ENCODE measurements at places on chromosomes 6 and 20. TPM values are rescaled to one million over a fixed set of nuclear protein-coding genes. Genes with fewer than 3 reads are reported as not detected.

DNA sequence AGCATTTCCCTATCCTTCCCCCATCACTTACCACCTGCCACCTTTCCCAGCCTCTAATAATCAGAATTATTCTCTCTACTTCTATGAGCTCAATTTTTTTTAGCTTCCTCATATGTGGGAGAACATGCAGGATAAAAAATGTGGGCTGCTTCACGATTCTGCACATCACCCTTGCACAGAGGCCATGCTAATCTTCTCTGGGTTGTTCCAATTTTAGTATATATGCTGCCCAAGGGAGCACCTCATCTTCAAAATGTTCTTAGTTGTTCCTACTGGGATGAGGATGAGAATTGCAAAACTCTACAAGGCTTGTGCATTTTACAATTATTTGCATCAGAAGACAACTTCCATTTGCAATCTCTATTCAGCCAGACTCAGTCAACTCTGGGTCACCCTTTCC is 58.1 kb downstream of the LAMA4 start:
- no peak for DNase-seq

DNA sequence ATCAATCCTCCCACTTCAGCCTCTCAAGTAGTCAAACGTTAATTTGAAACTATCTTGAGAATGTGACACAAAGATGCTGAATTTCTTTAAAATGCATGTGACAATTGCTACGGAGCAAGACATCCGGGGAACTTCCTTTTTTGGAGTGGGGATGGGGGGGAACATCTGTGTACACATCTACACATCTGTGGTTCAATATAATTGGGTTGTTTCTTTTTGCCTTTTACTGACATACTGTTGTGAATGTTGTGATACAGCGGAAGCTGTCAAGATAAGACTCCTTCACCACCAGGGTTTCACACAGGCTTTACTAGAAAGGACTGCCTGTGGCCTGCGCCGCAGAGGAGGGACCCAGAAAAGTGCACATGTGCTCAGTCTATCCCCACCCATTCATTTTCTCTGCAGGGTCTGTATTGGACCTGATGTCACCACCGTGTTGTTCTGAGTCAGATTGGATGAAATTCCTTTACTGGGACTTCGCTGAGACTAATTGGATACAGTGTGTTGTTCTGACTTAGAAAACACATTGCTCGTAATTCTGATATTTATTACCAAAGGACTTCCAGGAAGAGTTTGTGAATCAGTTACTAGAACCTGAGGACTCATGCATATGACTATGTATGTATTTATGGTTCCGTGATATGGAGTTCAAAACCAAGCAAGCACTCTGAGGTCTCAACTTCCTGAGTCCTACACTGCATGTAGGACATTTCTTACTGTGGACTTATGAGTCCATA is 98.7 kb upstream of the SGK1 start:
- DNase-seq, result no peak

GRCh38 chr6:161066511-161066910 is 74.9 kb downstream of the MAP3K4 start:
- no peak for DNase-seq

GRCh38 chr6:147204060-147204785 is at the start of gene STXBP5:
Gene STXBP5 (plus strand): TSS chr6:147204417. CDS start chr6:147204533, 116 bp downstream.
- peak; percentile 73 for DNase-seq

- DNase-seq, result no peak
Measured at GRCh38 chr6:103983860-103984259, 875.9 kb downstream of the HACE1 start.

- no peak for DNase-seq
Measured at GRCh38 chr6:707576-708236, 14.8 kb upstream of the EXOC2 start.

DNA sequence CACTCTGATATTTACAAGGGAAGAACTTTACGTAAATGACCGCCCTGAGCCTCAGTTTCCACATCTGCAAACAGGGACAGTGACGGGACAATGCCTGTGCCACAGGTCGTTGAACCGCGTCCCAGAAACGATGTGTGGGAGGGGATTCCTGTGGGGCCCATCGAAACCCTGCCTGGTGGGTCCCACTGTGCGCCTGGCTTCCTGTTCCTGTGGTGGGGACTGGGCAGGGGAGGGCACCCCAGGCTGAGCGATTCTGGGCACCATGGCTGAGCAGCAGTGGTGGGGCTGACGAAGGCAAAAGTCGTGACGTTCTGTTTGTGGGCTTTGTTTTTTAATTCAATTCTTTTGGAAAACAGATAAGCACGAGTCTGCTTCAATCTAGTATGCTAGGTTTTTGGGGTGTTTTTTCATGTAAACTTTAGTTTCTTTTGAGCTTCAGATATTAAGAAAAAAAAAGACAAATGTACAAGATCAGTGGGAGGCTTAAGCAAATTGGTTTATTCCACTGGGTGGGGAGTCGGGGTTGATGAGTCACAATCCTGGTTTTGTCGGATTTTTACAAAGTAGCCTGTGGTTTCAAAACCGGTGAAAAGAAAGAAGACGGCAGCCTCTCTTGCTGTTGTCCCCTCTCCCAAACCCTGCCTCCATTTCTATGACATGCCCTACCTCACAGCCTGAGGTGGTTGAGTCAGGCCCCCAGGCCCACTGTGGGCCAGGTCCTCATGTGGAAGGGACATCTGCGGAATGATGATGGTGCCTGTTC is 40.4 kb downstream of the GNAS-AS1 start:
- no peak for DNase-seq

The GSTA3 gene
- not detected for total RNA-seq

The MYH7B gene
- 230 TPM for total RNA-seq

The MAS1 gene
- total RNA-seq, result not detected

The MMP24 gene
- total RNA-seq, result 0.35 TPM

The ISM1 gene
- total RNA-seq, result 1.2 TPM

The TMEM244 gene
- total RNA-seq, result not detected

The TP53INP2 gene
- total RNA-seq, result 113 TPM
